T-helper 1 cell treated with Interleukin-12 subunit alpha and Interleukin-12 subunit beta and Interleukin-4 antibody, amounts not matched to agents 30 ng/mL and 1 ng/mL, for 36 hours (primary cell): ENCODE measurements at places on chromosomes 16 and 17. TPM values are rescaled to one million over a fixed set of nuclear protein-coding genes. Genes with fewer than 3 reads are reported as not detected.

The MGAT5B gene
- 4.4 and 4.8 TPM in 2 replicates for total RNA-seq

The DDX28 gene
- total RNA-seq = 17.9 and 18.0 TPM in 2 replicates

The TRIM16 gene
- total RNA-seq = 51.3 and 52.2 TPM in 2 replicates

The CCL7 gene
- not detected in 2 replicates for total RNA-seq

The CLEC18B gene
- 2.3 and 3.5 TPM in 2 replicates for total RNA-seq

The SHISA9 gene
- total RNA-seq = not detected in 2 replicates

The OR4D1 gene
- total RNA-seq = 0.47 and 0.66 TPM in 2 replicates

The CNGB1 gene
- not detected in 2 replicates for total RNA-seq

The RRAD gene
- 0.95 and 1.1 TPM in 2 replicates for total RNA-seq

The COQ9 gene
- total RNA-seq = 39.1 and 41.3 TPM in 2 replicates

The DNAI2 gene
- 0.34 and 0.69 TPM in 2 replicates for total RNA-seq

The SEPTIN12 gene
- not detected in 2 replicates for total RNA-seq

The DPEP1 gene
- not detected in 2 replicates for total RNA-seq

The P3H4 gene
- total RNA-seq = 3.4 TPM in 2 replicates

The RGS9 gene
- 4.1 and 4.6 TPM in 2 replicates for total RNA-seq

The SLC6A4 gene
- total RNA-seq = 0.05 TPM in 1 of 2 replicates, not detected in the other

The GNPTG gene
- 36.1 and 39.1 TPM in 2 replicates for total RNA-seq

The DPEP2 gene
- 14.4 and 16.1 TPM in 2 replicates for total RNA-seq

The KRTAP3-2 gene
- total RNA-seq = not detected in 2 replicates

The CD7 gene
- total RNA-seq = 398 and 405 TPM in 2 replicates

The FN3K gene
- 4.1 and 4.7 TPM in 2 replicates for total RNA-seq

The TBC1D26 gene
- total RNA-seq = 0.25 TPM in 1 of 2 replicates, not detected in the other

The UNC45B gene
- 0.05 TPM in 2 replicates for total RNA-seq

The NUDT21 gene
- total RNA-seq = 190 and 193 TPM in 2 replicates

The C1QL1 gene
- total RNA-seq = 0.27 and 0.59 TPM in 2 replicates

The PCGF2 gene
- 2.1 and 2.7 TPM in 2 replicates for total RNA-seq

The CACNA1H gene
- 0.24 and 0.25 TPM in 2 replicates for total RNA-seq

The SLC22A31 gene
- 4.1 and 4.9 TPM in 2 replicates for total RNA-seq

The NT5M gene
- total RNA-seq = 3.2 and 3.5 TPM in 2 replicates

The GNGT2 gene
- 22.5 and 24.4 TPM in 2 replicates for total RNA-seq

The ARL5C gene
- total RNA-seq = not detected in 2 replicates

The CSH2 gene
- not detected in 2 replicates for total RNA-seq

The PERCC1 gene
- not detected in 2 replicates for total RNA-seq

The TP53TG3C gene
- total RNA-seq = not detected in 2 replicates

The ARHGAP27 gene
- total RNA-seq = 85.4 and 88.9 TPM in 2 replicates

The SDR42E2 gene
- 0.10 and 0.20 TPM in 2 replicates for total RNA-seq

The KRTAP2-3 gene
- total RNA-seq = not detected in 2 replicates

The PRSS33 gene
- total RNA-seq = not detected in 2 replicates

The CIBAR2 gene
- total RNA-seq = not detected in 2 replicates
